ENCODE measurements at places on chromosomes 16 and 17.

- no peak for DNase-seq
These were observed 43.7 kb downstream of the COTL1 start for GRCh38 chr16:84574191-84574590.

- DNase-seq: no peak
These were observed 82.1 kb upstream of the CNTNAP4 start for GRCh38 chr16:76195056-76195455.

DNA sequence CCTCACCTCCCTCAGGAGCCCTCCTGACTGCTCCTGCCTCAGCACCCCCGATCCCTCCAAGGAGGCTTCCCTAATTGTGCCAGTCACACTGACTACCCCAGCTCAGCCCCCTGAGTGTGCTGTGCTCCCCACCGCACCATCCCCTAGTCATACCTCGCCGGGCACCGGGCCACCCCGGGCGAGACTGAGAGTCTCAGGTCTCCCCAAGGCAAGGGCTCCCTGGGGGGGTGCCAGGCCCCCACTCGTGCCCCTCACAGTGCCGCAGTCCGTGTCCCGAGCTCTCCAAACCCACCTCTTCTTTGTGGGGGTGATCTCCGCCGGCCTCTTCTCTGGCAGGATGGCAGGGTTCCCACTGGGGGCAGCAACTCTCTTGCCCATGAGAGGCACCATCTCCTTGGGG, 3.2 kb downstream of the TRPV3 start:
- DNase-seq: no peak

DNA sequence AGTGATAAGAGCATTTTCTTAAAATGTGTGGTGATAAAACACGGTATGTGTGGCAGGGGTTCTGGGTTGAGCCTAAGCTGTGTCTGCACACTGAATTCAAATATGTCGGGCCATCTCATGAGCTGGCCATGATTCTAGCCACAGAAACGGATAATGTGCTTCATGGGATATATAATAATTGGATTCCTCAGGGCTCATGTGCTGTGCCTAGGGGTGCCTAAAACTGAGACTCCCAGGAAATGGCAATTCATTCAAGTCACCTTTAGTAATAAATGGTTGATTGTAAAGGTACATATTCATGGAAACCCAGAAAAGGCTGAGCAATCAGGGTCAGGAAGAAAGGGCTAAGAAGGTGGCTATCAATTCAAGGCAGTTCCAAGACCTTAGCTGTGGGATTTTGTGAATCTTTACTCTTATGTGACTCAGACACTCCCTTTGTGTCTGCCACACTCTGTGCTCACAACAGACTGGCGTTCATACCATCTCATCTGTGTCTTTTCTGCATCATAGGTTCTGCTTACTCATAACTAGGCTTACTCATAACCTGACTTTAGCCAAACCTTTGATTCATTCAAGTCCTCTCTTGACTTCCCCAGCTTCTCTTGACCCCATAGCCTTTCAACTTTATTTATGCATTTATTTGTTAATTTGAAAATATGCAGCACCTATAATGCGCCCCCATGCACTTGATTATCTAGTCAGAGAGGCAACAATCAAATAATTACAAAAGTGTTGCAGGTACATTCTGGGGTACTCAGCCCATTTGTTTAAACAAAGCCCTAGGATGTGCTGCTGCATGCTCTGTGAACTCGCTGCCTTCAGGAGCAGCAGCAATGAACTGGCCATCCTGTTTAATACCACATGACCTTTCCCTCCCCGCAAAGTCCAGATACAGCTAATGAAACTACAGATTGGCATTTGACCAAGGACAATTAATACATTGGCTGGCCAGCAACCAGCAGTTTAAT, 28.4 kb upstream of the MED13 start:
- no peak for DNase-seq

DNA sequence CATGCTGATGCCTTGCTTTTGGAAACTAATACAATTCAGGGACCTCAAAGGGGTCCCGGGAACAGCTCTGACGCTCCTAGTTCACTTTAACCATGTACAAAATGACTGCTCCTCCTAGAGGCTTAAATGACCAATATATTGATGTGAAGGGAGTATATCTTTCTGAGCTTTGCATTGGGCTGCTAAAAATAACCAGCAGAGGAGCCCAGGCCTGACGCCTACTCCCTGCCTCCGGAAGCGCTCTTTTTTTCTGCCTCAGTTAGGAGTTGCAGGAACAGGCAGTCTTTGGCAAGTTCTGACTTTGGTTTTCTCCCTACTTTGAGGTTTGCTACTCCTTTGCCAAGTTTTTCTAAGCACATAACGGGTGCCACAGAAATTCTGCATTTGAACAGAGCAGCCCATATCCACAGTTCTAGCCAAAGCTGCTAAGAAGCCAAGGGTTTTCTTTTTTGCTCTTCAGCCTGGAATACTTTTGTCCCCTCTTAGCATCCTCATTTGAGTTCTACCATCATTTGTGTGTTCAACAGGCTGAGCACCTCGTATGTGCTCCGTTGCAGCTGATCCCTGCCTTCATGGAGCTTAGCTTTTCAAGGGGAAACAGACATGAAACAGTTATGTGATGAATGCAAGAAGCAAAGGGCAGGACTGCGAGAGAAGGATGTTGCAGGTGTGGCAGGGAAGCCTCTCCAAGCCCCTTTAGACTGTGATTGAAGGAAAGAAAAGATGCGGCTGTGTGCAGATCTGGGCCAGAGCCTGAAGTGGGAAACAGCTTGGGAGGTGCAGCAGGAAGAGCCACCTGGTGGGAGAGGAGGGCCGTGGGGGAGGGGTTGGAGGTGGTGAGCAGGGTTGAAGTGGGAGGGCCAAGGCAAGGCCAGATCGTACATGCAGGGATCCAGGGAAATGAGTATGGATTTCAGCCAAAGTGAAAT, 2.8 kb upstream of the NAGPA start:
- no peak for DNase-seq

DNA sequence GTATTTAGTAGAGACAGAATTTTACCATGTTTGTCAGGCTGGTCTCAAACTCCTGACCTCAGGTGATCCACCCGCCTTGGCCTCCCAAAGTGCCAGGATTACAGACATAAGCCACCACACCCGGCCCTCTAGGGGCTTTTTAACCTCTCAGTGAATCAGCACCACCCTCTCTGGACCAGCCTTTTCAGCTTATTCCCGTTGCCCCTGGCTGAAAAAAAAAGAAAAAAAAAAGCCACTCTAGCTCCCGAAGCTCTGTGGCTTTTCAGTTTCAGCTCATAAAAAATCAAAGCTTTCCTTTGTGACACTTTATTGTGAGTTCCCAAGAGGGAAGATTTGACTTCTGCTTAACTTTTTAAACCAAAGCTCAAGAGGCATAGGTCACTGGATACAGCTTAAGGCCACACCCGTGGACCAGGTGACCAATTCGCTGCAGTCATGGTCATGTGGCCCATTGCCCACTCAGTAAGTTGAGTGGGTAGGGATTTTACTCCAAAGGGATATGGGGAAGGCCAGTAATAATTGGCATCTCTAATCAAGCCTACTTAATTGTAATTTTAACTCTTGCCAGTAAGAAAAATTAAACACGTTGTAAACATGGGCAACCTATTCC, 46.6 kb upstream of the MED13 start:
- no peak for DNase-seq

DNA sequence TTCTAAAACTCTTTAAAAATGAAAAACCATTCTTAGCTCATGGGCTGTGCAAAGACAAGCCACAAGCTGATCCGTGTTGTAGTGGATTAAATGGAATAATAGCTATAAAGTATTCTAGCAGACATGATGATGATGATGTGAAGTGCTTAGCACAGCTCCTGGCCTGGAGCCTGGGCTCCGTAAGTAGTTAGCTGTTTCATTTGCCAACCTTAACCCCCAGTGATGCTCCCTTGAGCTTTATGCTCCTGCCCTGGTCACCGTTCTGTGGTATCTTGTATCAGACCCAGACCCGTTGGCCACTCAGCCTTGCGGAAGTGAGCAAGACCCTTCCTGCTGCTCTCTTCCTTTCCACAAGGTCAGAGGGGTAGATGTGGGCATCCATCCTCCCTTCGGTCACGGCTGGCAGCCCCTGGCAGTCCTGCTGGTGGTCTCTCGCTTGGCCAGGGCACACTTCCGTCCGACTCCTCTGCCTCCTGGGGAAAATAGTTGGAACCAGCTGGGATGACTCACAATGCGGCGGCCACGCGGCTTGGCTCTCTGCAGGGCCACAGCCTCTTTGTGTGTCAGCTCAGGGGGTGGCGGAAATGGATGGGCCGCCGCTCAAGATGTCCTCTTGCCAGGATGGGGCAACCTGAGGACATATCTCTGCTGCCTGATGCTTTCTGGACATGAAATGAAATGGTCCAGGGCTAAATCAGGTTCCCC, 79.1 kb downstream of the GPR139 start:
- no peak for DNase-seq

DNA sequence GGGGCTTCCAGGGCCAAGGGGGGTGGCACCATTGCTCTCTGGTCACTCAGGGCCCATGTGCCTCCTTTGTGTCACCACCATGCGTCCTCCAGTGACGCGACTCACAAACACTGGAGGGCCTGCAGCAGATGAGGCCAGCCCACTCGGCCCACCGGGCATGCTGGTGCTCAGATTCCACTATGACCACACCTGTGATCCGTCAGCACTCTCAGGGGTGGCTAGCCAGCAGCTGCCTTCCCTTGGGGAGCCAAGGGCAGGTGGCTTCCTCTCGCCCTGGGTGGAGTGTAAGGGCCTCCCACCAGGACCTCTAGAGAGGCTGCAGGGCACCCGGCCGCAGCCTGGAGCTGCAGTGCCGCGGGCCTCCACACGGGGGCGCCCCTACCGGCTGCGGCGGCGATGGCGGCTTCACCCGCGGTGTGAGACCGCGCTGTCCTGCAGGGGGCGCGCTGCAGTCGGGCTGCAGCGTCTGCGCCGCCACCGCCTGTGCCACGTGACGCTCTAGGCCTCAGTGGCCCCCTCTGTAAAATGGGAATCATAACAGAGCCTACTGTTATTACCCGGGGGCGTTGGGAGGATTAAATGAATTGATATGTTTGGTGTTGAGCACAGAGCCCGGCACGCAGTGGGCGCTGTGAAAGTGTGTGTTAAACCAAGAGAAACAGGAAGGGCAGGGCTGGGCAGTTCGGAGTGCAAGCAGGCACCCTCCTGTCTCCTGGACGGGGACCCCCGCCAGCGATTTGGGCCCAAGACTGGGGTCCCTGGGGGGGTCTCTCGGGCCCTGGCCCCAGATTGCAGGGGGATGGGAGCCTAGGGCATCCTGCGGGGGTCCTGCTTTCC, 192.4 kb upstream of the GSE1 start:
- DNase-seq: no peak

DNA sequence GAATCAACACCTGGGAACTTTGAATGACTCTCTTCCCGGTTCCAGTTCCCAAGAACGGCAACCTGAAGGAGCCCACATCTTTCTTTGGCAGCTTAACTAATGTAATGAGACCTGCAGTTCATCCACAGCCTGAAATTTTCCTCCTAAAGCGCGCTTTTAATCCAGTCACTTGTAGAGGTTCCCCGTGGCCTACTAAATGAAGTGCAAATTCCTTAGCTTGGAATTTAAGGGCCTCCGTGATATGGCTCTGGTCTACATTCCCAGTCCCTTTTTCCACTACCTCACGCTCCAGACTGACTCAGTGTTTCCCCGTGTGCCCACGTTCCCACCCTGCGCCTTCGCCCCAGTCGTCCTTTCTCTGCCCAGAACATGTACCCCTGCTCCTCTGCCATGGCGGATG, 27.2 kb downstream of the FZD2 start:
- DNase-seq: no peak

DNA sequence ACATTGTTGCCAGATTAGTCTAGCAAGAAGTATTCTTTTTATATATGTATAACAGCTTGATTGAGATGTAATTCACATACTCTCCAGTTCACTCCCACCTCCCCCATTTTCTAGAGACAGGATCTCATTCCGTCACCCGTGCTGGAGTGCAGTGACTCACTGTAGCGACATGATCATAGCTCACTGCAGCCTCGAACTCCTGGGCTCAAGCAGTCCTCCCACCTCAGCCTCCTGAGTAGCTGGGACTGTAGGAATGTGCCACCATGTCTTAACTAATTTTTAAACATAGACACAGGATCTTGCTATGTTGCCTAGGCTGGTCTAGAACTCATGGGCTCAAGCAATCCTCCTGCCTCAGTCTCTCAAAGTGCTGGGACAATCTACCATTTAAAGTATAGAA, 3.3 kb upstream of the RSAD1 start:
- DNase-seq: no peak

GRCh38 chr17:1473170-1473569, 17.1 kb upstream of the CRK start:
- no peak for DNase-seq

DNA sequence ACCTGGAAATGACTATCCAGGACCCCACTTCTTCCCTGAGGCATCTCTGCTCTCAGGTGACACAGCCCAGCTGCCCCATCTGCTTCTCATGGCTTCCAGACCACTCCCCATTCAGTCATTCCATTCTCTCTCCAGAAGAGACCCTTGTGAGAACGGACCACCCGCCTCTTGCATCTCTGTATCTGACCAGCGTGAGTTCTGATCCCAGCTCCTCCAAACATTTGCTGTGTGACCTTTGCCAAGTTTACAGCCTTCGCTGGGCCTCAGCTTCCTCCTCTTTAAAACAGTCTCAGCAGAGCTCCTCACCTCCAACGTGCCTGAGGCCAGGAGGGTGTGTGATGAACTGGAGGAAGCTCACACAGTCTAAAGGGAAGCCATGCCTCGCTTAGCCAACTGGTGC, 39.6 kb downstream of the C16orf82 start:
- DNase-seq: no peak

GRCh38 chr17:13806092-13806491, 204.4 kb upstream of the HS3ST3A1 start:
- no peak for DNase-seq

- no peak for DNase-seq
These were observed 190.9 kb upstream of the CDH5 start for GRCh38 chr16:66175636-66176035.

DNA sequence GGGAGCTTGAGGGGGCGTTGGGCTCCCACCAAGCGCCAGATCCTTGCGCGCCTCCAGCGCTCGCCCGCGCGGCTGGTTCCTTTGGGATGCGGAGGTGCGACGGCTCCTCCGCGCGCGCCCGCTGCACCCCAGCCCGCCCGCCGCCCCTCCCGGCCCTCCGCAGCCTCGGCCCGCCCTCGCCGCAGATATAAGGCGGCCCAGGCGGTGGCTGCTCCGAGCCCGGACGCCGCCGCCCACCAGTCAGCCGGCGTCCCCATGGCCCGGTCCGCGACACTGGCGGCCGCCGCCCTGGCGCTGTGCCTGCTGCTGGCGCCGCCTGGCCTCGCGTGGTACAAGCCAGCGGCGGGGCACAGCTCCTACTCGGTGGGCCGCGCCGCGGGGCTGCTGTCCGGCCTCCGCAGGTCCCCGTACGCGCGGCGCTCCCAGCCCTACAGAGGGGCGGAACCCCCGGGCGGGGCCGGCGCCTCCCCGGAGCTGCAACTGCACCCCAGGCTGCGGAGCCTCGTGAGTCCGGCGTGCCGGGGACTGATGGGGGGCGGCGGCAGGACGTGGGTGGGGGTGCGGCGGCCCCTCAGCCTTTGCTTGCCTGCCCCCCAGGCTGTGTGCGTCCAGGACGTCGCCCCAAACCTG, at the start of gene NPB:
NPB (plus strand) TSS at position 216 of the 630 bp plus-strand sequence; CDS start at position 256, 40 bp downstream.
- DNase-seq: no peak

Measured in HS-27A (cell line).